Memory B cell (primary cell): ENCODE measurements at places on chromosomes 1 and 21.

DNA sequence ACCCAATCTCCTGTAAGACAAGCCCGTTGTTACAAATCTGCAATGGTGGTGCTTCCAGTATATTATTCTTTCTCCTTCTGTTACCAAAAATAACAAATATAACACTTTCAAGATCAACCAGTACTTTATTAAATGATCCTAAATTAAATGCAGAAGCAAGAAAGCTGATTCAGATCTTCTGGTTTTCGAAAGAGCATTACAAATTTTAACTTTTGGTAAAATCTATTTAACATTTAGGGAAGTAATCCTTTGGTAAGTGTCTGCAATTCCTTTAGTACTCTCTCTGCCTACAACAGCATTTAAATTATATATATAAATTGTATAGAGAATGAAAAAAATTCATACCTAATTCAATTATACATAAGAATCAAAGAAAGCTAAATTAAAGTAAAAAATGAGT lies 198.6 kb upstream of the HMCN1 start:
- no peak for DNase-seq

GRCh38 chr1:89454845-89455521 lies 69.6 kb upstream of the LRRC8B start:
- DNase-seq = peak; percentile 43

GRCh38 chr1:44108971-44109370 lies 9.7 kb upstream of the KLF17 start:
- no peak for DNase-seq

DNA sequence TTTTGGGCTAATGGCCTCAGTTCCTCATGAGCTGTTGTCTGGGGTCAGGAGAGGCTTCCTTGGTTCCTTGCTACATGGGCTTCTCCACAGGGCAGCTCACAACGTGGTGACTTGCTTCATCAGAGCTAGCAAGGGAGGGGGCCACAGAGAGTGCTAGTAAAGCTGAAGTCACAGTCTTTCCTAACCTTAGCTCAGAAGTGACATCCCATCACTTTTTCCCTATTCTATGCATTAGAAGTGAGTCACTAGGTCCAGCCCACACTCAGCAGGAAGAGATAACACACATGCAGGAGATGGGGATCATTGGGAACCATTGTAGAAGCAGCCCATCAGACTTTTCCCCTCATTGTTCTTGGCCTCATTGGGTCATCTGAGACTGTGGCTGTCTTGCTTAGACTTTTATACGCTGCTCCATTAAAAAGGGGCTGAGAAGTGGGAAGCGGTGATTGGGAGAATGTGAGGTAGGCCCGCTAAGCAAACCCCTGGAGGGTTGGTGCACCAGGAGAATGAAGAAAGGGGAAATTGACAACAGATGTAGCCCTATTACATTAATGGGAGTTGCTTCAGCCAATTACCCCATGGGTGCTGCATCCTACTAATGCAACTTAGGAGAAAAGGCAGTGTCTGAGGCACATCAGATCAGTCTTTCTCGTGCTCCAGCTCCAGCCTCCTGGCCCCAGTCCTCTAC lies 22.1 kb upstream of the IGSF21 start:
- no peak for DNase-seq

DNA sequence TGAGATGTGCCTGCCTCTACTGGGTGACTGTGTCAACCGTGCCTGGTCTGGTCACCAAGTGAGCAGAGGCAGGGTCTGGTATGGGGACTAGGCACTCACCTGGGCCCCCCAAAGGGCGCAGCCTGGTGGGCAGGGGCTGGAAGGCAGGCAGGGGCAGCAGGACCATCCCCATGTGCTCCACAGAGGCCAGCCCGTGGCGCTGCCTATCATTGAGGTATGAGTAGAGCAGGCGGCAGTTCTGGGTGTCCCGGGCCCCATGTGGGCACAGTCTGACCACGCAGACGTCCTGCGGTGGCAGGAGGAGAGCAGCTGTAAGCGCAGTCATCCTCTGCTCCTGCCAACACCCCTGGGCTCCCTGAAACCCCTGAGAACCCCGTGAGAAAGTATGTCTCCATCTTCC lies 23.7 kb downstream of the SPOCD1 start:
- DNase-seq = no peak

- DNase-seq = no peak
Measured at GRCh38 chr21:37445228-37445627, 78.7 kb downstream of the DYRK1A start.

- DNase-seq = no peak
Measured at GRCh38 chr1:8239039-8239305, 78.9 kb upstream of the SLC45A1 start.

DNA sequence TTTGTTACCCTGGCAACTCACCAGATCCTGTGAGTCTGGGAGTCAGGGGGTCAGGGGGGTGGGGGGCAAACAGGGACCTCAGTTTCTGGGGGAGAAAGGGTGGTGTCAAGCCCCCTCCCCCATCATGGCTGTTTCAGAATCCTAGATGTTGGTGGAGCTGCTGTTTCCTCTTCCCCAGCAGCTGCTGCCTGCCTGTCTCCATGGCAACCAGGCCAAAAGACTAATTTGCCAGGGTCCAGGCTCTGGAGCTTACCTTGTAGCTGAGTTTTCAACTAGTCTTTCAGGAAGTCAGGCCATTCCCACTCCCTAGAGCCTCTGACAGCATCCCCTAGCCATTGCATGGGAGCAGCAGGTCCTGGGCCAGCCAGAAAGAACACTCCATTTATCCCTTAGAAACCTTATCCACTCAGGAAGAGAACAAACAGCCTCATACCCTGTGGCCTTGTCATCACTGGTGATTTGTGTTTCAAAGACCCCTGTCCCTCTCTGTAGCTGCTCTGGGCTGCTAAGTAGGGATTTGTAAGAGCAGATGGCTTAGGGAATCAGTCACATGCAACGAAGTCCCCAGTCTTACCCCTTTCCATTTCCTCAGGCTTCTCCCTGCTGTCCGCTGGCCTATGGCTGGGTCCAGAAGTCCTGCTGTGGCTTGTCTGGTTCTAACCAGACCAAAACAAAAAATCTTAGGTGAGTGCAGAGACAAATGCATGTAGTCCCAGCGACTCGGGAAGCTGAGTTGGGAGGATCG lies 21.5 kb upstream of the STMN1 start:
- no peak for DNase-seq

DNA sequence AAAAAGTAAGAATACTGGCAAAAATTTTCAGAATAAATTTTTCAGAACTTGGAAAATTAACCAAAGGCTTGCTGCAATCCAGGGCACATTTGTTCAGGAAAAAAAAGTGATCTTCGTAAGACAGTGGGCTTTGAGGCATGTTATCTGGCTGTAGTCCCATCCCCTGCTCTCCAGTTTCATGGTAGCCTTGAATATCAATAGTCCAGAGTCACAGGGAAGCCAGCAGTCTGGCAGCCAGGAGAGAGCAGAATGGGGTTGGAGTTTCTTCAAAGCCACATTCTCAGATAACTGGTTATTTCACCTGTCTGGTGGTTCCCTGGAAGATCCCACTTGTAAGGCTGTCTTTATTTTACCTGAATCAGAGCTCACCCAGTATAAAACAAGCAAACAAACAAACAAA lies 669.3 kb downstream of the MATN1 start:
- DNase-seq = no peak

GRCh38 chr1:170929412-170929834 lies 5.9 kb upstream of the MROH9 start:
- no peak for DNase-seq

DNA sequence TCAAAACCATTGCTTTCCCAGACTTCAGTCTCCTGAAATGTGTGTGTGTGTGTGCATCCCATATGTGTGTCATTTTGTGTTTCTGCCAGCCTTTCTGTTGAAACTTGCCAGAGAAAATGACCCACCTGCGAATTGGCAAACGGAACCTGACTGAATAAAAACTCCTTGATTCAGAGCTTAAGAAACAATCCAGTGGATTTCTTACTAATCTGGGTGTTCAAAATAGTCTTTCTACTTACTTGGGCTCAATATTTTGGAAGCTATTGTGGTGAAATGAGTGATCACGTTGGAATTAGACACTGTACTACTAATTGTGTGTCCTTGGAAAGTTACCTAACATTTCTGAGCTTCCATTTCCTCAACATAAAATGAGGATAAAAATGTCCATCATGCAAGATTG lies 138.9 kb upstream of the ERG start:
- no peak for DNase-seq

DNA sequence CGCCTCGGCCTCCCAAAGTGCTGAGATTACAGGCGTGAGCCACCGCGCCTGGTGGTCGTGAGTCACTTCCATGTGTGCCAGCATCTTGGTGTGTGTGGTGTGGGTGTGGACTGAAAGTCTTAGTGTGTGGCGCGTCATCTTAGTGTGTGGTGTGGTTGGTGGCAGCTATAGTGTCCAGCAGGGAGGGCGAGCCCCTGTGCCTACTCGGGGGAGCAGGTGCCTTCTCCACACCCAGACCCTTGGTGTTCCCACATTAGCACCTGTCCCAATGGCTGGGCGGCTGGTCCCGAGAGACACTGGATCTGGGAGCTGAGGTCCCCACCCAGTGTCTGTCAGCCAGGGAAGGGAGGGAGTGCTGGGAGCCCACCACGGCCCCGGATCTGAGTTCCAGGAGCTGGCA lies 2.8 kb downstream of the SCNN1D start:
- no peak for DNase-seq

GRCh38 chr1:230463760-230464159 lies 37.6 kb upstream of the PGBD5 start:
- no peak for DNase-seq

DNA sequence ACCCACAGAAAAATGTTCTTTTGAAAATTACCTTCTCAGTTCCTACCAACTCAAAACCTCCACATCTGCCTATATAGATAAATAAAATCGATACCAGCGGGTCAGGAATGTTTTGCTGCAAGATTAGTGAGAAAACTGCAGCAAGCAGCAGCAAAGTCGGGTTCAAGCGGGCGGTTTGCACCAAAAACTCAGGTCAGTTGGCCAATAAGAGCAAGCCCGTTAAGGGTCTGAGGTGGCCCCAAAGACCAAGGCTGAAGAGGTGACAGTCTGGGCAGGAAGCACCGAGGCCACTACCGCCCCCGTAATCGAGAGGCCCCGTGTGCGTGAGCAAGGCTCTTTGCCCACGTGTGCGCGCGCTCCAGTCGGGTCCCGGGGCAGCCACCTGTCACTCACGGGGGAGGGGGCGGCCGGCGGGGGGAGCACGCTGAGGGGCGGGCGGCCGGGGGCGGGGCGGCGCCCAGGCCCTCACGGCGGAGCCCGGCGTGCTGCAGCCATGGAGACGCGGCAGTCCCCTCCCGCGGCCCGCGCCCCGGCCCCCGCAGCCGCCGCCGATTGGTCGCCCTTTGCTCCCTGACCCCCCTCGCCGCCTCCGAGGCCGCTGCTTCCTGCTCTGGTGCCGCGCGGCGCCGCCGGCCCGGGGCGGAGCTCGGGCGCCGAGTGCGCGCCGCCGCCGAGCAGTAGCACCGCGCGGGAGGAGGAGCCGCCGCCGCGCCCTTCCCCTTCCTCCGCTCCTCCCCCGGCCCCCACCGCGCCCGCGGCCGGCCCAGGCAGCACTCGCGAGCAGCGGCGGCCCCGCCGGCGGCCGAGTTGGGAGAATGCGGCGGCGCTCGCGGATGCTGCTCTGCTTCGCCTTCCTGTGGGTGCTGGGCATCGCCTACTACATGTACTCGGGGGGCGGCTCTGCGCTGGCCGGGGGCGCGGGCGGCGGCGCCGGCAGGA lies at the start of gene GALNT2:
Gene GALNT2, plus strand, starts transcription at position 773 of the 939 bp plus-strand sequence. Its CDS starts 43 bp downstream, at position 816.
- DNase-seq = peak; percentile 83

- no peak for DNase-seq
Measured at GRCh38 chr1:232381394-232382100, 248.4 kb downstream of the SIPA1L2 start.

DNA sequence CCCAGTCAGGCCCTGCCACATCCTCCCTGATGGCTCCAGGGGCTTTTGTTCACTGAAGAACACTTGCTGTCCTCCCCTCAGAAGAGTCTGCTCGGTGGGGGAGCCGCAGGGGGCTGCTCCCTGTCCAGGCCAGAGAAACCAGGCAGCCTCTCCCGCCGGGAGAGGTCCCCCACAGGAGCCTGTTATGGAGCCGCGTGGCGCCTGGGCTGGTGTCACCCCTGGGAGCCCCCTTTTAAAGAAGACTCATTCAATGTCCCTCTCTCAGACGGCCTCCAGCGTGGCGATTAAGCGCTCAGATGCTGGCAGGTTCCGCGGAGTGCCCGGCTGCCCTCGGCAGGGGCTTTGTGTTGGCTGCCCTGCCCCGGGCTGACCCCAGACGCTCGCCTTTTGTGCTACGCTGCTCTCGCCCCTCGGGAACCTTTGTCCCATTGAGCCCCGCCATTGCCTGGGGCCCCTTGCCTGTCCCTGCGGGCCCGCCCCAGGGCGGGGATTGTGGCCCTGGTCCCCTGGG lies 43.1 kb downstream of the SKI start:
- DNase-seq = no peak

DNA sequence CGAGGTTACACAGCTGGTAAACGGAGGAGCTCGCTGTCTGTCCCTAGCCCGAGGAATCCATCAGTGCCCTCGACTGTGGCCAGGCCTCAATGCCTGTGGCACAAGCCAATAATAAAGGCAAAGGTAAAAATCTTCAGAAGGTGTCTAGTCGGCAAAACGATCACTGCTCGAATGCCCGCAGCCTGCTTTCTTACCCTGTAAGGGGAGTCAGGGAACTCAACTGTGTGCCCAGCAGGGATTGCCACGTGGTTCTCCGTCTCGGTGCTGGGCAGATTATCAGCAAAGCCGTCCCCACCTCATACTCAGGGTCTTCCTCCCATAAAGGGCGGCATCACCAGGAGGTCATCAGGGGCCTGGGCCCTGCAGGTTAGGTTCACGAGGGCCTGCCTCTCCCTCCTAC lies 103.4 kb downstream of the PAX7 start:
- no peak for DNase-seq

- no peak for DNase-seq
Measured at GRCh38 chr1:52402860-52403240, 1.4 kb downstream of the ORC1 start.

GRCh38 chr1:156097499-156098178 lies 15.4 kb upstream of the MEX3A start:
- no peak for DNase-seq

DNA sequence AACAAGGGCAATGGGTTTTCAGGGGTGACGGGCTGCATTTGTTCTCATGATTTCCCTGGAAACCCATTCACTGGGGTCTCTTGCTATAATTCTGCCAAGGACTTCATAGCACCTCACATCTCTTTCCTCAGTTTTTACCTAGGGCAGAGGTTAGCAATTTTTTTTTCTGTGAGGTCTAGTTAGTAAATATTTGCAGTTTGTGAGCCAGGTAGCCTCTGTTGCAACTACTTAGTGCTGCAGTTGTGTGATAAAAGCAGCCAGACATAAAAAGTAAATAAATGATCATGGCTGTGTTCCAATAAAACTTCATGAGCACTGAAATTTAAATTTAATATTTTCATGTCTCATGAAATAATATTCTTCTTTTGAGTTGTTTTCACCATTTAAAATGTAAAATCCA lies 37.7 kb downstream of the IFI44 start:
- no peak for DNase-seq

DNA sequence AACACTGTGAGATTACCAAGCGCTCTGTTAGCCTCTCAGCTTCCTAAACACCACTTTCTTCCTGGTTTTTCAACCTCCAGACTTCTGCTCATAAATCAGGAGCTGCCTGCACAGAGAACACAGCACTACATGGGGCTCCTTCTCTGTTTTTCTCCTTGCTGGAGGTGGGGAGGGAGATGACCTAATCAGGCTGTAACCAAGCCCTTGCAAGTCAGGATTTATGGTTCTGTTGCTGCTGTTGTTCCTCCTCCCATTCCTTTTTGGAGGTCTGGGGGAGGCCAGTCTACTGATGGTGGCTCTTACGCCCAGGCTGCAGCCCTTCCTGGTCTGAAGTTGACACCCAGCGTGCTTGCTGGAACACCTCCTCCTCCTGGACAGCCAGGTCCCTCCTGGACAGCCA lies 80.9 kb upstream of the AJAP1 start:
- no peak for DNase-seq
